ENCODE measurements at places on chromosomes 16 and 17.

DNA sequence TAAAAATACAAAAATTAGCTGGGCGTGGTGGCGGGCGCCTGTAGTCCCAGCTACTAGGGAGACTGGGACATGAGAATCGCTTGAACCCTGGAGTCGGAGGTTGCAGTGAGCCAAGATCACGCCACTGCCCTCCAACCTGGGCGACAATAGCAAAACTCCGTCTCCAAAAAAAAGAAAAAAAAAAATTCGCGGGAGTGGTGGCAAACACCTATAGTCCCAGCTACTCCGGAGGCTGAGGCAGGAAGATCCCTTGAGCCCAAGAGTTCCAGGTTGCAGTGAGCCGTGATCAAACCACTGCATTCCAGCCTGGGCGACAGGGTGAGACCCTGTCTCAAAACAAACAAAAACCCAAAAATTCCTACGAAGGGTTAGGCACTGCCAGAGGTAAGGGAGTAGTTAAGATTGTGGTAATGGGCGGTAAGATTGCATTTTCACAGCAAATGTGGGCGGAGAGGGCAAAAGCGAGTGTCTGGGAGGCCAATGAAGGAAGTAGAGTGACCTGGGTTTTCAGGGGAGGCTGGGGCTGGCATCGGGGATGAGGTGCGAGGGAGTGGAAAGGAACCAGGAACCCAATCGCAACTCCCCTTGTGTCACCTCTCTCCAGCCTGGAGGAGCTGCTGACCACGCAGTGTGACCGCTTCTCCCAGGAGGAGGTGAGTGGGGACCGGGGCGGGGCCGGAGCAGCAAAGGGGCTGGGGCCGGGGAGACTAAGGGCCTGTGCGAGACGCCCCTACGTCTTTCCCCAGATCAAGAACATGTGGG lies 2.6 kb downstream of the MYL11 start:
- DNase-seq = no peak

DNA sequence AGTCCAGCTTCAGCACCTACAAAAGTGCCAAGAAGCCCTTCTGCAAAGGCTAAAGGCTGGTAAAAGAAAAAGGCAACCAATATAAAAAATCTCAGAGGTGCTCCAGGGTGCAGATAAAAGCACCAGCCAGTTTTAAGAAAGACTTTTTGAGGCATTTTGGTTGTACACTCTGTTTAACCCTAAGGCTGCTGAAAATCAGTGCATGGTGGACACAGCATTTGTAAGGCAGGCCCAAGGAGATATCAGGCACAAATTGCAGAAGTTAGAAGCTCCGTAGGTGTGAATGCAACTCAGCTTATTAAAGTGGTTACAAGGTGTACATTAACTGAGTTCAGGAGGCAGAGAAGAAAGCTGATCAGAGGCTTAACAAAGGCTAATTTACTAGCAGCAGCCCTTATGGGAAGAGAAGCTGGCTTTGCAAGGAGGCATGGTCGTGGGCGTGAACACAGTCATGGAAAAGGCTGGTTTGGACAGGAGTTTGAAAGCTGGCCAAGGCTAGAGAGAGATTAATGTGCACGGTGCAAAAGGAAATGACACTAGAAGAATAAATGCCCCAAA lies 21.1 kb downstream of the ACSM1 start:
- no peak for DNase-seq

DNA sequence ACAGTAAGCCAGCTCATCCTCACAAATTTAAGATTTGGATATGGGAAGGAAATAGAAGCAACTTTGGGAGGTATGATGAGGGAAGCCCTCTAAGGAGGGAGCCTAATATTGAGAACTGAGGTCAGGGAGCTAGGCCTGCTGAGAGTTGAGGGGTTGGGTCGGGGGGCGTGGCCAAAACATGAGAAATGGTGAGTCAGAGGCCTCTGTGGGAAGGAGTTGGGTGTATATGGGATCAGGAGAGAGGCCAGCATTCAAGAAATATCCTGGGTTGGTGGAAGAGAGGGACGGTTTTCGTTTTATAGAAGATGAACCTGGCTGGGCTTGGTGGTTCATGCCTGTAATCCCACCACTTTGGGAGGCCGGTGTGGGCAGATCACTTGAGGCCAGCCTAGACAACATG lies 48.4 kb downstream of the CLEC16A start:
- no peak for DNase-seq

- no peak for DNase-seq
These were observed 7.4 kb upstream of the PPP1R9B start for GRCh38 chr17:50157891-50158290.

DNA sequence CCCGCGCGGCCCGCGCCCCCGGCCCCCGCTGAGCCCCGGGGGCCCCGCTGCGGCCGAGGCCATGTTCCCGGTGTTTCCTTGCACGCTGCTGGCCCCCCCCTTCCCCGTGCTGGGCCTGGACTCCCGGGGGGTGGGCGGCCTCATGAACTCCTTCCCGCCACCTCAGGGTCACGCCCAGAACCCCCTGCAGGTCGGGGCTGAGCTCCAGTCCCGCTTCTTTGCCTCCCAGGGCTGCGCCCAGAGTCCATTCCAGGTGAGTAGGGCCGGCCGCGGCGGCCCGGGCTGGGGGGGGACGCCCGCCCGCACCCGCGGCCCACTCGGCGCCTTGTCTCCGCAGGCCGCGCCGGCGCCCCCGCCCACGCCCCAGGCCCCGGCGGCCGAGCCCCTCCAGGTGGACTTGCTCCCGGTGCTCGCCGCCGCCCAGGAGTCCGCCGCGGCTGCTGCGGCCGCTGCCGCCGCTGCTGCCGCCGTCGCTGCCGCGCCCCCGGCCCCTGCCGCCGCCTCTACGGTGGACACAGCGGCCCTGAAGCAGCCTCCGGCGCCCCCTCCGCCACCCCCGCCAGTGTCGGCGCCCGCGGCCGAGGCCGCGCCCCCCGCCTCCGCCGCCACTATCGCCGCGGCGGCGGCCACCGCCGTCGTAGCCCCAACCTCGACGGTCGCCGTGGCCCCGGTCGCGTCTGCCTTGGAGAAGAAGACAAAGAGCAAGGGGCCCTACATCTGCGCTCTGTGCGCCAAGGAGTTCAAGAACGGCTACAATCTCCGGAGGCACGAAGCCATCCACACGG lies 504 bp downstream of the MAZ start:
- DNase-seq = no peak

- DNase-seq = no peak
These were observed 669 bp upstream of the CRISPLD2 start for GRCh38 chr16:84818989-84819643.

DNA sequence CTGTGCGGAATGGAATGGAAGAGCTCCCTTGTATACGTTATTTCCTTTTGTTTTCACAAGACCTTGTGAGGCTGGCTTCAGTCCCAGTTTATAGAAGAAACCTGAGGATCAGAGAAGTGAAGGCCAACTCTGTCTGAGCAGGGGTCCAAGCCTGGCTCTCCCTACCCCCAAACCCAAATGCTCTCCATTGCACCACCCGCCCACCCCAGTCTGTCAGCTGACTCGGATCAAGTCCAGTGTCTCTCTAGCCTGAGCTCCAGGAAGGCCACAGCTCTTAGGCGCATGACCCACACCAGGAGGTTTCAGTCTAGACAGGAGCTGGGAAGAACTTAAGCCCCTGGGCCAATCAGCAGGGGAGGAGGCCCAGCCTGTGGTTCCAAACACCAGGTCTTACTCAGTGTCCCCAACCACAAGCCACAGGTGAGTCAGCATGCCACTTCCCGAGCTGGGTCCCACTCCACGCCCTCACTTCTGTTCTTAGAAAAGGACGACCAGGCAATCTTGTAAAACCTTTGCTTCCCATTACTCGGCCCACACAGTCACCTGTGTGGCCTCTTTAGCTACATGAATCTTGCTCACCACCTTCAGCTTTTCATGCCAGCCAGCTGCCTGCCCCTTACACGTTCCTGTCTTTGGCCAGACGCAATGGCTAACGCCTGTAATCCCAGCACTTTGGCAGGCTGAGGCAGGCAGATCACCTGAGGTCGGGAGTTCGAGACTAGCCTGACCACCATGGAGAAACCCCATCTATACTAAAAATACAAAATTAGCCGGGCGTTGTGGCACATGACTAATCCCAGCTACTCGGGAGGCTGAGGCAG lies 27.8 kb downstream of the TK2 start:
- DNase-seq = peak; percentile 86

- peak; percentile 77 for DNase-seq
These were observed 2.1 kb downstream of the SCARF1 start for GRCh38 chr17:1643293-1643998.

DNA sequence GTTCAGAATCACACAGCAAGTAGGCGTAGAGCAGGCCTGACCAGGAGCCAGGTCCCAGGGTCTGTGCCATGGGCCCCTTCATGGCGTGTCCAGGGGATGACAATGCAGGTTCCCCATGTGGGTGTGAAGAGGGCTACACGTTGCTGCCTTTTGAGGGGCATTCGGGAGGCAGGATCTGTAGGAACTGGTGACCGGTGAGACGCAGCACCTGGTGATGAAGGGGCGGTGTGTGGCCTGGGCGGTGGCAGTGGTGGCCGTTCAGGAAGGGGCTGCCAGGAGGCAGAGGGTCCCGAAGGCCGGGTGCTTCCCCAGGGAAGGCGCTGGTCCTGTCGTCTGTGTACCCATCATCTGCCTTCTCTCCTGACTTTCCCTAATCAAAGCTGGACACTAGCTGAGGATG lies 34.6 kb downstream of the ZNF750 start:
- no peak for DNase-seq

- no peak for DNase-seq
These were observed 35.4 kb upstream of the RNF43 start for GRCh38 chr17:58452738-58453137.

- no peak for DNase-seq
These were observed 3.7 kb downstream of the BAHCC1 start for GRCh38 chr17:81398832-81399411.

DNA sequence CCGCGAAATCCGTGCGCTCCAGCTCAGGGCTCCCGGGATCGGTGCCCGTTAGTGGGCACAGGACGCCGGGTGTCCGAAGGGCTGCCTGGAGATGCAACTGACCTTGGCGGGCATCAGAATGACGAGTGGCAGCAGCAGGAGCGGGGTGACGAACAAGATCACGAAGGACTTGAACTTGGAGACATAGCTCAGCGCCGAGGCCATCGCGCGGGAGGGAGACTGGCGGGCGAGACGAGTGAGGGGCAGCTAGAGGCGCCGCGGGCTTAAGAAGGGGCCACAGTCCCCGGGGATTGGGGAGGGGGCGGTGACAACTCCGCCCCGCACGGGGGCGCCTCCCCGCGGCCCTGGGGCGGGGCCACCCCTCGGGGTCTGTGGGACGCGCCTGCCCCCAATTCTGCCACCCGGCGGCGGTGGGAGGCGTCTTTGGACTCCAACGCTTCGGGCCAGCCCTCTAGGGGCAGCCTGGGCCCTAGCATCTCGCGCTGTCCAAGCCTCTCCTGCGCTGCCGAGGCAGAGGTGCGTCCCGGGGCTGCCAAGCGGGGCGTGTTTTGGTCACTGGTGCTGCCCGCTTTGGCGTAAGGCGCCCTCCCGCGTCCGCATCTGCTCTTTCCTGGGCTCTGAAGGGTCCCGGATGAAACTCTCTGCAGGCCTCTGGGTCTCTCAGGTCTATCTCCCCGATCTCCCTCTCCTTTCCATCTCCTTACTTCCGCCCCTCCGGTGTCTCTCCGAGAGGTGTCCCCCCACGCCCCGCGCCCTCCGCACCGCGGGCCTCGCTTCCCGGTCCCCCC lies at the start of gene SLC13A5:
Gene SLC13A5, minus strand, starts transcription at position 240 of the 788 bp plus-strand sequence. Its CDS starts 36 bp downstream, at position 204.
- DNase-seq = no peak

DNA sequence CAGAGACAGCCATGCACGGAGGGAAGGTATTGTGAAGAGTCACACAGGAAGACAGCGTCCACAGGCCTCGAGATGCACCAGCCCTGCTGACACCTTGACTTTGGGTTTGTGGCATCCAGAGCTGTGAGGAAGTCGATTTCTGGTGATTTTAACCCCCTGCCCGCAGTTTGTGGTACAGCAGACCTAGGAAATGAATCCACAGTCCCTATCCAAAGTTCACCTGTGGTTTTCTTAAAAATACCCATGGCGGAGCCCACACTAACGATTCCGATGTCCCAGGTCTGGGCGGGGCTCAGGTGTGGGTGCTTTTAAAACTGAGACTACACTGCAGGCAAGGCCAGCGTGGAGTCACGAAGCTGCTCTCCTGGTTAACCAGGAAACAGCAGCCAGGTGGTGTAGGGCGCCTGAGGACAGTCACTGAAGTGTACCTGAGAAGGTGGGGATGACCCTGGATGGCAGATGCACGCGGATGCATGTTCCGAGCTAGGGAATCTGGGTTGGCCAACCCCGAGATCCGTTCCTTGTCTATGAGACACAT lies 14.4 kb upstream of the MEAK7 start:
- DNase-seq = peak; percentile 46

DNA sequence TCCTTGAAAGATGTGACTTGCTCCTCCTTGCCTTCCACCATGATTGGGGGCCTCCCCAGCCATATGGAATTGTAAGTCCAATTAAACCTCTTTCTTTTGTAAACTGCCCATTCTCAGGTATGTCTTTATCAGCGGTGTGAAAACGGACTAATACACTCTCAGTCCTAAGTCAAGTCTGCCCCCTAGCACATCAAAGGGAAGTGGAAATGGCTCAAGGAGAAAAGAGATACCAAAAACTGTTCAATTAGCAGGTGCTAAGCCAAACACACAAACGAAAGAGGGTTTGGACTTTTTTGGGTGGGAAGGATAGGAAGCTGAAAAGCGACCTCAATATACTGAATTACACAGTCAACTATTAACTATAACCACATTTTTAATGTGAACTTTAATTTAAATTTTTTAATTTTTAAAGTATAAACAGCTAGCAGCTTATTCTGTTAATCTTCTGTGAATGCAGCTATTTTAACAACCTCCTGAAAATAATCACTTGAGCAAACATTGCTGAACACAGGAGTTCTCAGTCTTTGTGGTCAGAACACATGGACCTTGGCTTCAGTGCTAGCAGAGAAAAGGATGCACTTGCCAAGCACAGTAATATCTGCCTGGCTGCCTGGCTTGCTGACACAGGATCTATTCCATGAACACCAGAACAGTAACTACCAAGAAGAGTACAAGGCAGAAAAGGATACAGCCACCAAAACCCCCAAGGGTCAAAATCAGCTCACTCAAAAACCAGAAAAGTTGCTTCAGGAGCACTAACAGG lies 10.9 kb downstream of the ZNF18 start:
- DNase-seq = no peak

DNA sequence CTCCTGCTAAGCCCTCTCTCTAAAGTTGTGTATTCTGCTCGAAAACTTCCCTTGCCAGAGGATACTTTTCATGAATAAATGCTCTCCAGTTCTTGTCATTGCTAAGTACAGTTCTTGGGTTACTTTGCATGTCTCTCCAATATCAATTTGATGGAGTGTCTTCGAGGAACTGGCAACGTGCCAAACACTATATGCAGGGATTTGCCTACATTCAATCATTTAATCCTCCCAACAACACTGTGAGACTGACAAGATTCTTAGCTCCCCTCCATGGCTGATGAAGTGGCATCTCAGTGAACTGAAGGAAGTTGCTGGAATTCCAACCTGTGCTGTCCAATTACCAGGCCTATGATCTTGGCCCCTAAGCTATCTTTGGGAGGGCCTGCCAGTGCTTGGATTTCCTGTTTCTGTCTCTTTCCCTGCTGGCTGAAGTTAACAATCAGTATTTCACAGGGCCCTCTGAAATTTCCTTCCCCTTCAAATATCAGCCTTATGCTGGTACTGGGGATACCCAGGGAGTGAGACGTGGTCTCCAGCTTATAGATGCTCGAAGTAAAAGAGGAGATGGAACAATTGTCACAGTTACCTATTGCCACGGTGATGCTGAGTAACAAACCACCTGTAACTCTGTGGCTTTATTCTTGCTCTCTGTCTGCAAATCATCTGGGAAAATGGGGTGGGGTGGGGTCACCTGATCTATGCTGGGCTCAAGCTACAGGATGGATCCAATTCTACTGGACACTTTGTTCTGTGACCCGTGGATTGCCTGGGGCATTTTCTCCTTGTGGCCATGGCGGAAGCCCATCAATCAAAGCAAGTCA lies 19.4 kb upstream of the CRISPLD2 start:
- no peak for DNase-seq

All from activated CD4-positive, alpha-beta T cell treated with anti-CD3 and anti-CD28 coated beads, Interleukin-2, amount 50 U/mL, for 1 hour (primary cell).